ENCODE measurements at places on chromosomes 7 and 10.

DNA sequence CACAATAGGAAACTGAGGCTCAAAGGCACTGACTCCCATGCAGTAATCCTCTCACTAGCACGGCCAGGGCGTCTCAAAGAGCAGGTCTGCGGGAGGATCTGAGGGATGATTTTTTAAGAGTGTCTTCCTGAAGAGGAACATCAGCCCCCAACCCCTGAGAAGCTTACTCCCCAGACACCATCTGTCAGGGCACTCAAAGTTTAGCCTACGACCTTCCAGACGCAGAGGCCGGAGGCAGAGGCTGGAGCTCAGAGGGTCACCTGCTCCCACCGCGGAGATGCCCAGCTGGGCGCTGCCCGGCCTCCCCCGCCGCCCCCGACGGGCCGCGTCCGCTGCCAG, 1.7 kb downstream of the ZNF777 start:
- no peak for DNase-seq

DNA sequence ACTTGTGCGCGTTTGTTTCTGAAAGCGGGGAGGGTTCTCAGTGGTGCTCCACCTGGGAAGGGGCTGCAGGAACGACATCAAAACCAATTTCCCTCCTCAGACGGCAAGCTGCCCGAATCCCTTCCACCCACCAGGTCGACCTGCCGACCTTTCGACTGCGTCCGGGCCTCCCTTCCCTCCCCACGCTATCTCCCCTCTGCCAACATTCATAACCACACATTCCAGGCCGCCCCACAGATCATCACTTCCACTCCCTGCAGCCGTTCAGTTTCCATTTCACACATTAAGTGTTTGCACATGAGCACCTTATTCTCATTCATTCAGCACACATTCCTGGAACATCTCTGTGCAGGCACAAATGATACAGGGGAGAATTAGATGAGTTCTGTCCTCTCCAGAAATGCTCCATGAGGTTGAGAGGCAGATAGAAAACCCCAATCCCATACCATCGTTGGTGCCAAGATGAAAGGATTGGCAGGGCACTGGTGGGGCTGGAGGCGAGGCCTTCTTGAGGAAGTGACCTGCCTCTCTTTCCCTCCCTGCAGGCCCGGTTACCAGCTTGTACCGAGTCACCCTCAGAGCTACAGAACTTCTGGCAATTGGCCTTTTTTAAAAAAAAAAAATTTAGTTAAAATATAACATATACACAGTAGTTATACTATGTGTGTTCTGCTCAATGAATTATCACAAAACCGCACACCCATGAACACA, 70.0 kb downstream of the MINDY4 start:
- no peak for DNase-seq

- no peak for DNase-seq
These were observed 509.5 kb downstream of the CCSER2 start for GRCh38 chr10:84837877-84838276.

DNA sequence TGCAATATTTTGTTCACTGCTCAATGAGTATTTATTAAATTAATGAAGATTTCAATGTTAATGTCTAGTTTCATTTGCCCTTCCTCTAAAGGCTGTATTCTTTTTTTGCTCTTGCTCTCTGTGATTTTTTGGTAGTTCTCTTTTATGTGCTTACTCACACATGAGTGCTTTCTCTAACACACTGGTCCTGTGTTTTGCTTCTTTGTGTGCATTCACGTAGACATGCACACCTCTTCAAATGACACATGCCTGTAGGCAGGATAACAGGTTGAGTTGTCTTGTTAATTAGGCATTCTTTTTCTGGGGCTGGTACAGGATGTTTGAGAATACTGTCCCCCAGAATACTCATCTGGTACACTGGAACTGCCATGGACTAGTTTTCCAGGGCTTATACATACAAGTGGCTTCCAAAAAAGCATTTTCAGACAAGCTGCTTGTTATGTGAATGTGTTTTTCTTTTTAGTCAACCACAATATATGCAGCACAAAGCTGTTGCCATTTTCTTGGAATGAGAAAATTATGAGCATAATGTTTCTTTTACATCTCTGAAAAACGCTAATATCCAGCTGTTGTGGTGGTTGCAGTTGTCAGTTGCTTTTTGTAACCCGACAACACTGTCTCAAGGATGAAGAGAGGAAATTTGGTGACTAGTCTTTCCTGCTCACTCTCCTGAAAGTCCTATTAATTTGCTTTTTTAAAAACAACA, 416.4 kb downstream of the AUTS2 start:
- DNase-seq = no peak

DNA sequence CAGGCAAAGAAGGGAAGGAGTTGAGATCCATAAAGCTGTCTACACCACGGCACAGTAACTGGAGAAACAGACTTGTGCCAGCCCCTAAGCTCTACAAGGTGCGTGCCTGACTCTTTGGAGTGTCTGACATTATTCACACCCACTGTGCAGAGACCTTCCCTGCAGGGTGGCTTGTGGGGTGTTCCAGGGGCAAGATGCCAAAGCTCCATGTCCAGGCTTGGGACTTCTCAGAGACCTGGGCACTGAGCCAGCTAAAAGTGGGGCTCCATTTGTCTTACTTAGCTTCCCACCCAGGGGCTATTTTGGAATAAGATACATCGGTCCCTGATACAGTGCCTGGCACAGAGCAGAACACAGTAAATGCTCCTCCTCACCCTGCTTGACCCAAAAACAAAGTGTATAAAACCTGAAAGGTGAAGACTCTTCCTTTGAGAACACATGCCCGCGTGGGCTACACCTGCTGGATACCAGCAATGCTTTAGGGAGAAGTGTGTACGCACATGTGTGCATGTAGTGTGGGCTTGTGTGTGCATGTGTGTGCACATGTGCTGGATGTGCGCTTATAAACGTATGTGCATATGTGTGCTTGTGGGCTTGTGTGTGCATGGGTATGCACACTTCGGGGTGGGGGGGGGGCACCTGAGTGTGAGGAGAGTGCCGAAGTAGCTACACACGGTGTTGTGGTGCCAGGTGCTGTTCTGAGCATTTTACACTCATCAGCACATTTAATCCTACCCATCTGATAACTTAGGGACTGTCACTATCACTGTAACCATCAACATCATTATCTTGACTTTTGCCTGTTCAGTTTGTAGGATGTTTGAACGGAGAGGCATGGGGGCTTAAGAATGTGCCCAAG, 143.0 kb downstream of the ARHGAP22 start:
- DNase-seq = no peak

DNA sequence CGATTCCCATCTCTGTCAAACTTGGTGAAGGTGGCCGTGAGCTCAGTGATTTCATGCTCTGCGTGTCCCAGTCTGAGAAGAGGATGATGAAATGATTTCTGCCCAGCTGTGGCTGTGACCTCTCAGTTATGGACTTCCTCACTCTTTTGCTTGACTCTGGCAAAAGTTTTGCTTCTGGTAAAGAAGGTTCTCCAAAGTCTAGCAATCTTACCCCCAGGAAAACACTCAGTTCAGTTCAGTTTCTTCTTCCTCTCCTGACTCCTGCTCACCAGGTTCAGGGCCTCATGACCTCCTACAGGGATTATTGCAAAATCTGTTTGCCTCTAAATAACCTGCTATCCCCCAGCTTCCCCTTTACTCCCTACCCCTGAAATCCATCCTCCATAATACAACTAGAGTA, 4.9 kb upstream of the BLOC1S2 start:
- DNase-seq = no peak

- DNase-seq = no peak
These were observed 8.2 kb upstream of the STARD3NL start for GRCh38 chr7:38169847-38170246.

DNA sequence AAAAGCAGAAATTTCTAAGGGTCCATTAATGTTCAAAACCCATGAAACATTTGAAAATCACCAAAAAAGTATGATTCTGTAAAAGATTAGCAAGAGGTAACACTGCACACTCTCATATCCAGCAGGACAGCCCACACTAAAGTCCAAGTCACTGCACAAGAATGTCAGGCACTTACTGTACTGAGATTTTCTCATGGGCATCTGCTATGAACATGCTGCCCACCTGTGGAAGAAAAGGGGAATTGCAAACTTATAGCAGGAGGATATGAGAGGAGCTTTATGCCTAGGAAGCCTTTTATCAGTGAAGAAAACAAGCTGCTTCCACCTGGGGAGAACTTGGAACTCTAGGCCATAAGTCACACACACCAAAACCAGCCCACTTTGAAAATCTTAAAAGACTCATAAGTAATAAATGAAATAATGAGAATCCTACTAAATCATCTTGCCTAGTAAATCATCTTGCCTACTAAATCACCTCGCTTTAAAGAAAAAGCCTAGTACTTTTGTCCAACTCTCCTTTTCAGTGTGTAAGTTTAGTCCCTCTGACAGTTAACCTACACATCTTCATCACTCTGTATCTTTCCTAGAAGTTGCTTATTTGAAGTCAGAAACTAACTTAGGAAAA, 46.1 kb downstream of the ARMH3 start:
- peak; percentile 3 for DNase-seq

- DNase-seq = no peak
These were observed 171.3 kb downstream of the TPST1 start for GRCh38 chr7:66376264-66376945.

DNA sequence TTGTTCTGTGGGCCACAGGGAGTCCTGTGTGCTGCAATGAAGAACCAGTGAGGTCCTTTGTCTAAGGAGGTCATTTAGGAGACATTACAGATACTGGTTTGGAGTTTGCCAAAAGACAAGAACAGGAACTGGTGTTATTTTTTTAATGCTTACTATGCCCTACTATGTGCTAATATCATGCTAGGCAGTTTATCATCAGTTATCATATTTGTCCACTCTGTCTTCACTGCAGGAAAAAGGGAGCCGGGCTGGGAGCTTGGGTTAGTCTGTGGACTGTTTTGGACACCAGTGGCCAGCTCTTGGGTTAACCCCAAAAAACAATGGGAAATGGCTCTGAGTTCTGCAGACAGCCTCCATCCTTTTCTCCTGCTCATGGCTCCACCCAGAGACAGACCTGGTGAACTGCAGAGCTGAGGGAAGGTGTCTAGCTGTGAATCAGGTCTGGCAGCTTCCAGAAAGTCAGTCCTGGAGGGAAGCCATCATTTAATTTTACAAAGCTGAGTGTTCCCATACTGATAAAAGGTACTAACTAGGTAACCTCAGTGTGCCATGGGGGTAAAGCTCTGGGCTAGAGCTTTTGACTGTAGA, 101.2 kb upstream of the ZNF746 start:
- DNase-seq = no peak

DNA sequence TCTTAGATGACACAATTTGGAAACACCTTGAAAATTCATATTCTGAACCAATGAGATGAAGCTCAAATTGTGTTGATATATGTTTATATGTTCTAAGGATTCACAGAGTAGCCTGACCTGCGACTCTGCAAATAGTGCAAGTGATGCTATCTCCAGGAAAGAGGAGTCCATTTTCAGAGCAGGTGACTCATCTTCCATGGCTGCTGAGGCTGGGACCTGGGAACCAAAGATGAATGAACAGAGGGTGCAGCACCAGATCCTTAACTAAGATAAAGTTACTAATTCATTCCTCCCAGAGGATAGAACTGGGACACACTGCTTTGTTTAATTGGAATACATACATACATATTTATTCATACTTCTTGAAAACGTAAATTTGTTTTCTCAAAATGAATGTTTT, 240.6 kb upstream of the SEMA3C start:
- no peak for DNase-seq

- DNase-seq = no peak
These were observed 26.3 kb upstream of the WDR11 start for GRCh38 chr10:120824881-120825309.

- no peak for DNase-seq
These were observed 238.7 kb downstream of the PLXNA4 start for GRCh38 chr7:132337450-132338080.

DNA sequence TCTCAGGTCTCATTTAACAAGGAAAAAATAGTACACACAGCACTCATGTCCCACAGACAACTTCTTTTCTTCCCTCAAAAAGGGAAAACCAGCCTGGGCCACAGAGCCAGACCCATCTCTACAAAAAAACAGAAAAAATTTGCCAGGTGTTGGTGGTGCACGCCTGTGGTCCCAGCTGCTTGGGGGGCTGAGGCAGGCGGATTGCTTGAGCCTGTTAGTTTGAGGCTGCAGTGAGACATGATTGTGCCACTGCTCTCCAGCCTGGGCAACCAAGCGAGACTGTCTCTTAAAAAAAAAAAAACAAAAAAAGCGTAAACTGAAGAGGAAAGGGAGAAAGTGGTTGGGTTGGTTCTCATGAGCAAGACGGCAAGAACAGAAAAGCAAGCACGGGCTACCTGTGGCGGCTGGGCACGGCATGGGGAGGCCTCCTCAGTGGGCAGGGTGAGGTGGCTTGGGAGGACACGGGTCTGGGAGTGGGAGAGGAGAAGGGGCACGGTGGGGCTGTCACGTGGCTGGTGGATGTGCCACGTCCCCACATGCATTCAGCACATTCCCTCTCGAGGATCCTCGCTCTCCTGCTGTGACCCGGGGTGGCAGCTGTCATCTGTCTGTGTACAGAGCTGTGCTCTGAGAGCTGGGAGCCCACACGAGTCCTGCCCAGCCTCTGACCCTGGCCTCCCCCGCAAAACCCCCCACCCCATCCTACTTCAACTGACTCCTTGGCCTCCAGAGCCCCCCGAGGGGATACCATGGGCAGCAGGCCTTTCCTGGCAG, 219.7 kb downstream of the MLLT10 start:
- no peak for DNase-seq

DNA sequence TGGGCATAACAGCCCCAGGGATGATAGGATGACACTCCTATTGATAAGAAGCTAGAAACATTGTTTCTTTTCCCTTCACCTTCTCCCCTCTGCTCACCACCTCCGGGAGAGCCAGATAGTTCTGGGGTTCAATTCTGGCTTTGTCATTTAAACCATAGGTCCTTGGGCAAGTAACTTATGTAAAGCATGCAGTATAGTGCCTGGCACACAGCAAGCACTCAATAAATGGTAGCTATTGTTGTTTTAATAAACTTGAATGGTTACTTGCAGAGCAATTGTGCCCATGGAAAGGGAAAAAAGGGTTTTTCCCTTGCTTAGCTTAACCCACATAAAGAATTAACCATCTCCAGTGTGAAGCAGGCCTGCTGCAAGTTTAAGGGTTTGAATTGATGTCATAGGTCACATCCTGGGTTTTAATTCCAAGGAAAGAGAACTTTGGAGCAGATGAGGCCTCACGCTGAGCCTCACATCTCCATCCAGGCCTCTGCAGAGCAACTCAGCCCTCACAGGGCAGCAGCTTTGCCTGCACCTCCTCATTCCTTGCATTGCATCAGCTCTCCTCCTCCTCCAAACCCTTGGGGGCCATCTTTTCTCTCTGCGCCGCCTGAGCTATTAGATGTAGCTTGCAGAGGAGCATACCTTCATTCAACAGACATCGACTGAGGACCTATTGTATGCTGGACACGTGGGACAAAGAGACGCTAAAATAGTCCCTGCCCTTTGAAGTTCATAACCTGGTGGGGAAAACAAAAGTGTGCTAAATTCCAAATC, 22.9 kb downstream of the ZNF775 start:
- DNase-seq = no peak

DNA sequence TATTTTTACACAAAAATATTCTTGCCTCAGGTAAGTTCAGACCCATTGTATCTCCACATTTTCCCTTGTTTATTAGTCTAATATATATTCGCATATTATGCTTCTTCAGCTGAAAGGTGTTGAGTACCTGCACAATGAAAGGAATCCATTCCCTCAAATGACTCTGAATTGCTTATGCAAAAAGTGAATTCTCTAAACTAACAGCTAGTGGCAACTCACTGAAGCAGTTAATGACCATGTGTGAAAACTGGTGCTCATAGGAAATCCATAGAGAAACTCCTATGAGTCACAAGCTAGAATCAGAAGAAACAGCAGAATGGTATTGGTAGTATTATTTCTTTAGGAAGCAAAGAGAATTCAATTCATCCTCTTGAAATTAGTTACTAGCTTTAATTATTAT, 33.5 kb upstream of the RNF148 start:
- DNase-seq = no peak

GRCh38 chr10:68869623-68870022, 31.5 kb upstream of the DDX50 start:
- no peak for DNase-seq

Measured in stimulated activated CD8-positive, alpha-beta memory T cell treated with anti-CD3 and anti-CD28 coated beads, Interleukin-4, amount 100 ng/mL, for 4 hours (primary cell).